ENCODE measurements at places on chromosomes 11 and 22. TPM values are rescaled to one million over a fixed set of nuclear protein-coding genes. Genes with fewer than 3 reads are reported as not detected.

DNA sequence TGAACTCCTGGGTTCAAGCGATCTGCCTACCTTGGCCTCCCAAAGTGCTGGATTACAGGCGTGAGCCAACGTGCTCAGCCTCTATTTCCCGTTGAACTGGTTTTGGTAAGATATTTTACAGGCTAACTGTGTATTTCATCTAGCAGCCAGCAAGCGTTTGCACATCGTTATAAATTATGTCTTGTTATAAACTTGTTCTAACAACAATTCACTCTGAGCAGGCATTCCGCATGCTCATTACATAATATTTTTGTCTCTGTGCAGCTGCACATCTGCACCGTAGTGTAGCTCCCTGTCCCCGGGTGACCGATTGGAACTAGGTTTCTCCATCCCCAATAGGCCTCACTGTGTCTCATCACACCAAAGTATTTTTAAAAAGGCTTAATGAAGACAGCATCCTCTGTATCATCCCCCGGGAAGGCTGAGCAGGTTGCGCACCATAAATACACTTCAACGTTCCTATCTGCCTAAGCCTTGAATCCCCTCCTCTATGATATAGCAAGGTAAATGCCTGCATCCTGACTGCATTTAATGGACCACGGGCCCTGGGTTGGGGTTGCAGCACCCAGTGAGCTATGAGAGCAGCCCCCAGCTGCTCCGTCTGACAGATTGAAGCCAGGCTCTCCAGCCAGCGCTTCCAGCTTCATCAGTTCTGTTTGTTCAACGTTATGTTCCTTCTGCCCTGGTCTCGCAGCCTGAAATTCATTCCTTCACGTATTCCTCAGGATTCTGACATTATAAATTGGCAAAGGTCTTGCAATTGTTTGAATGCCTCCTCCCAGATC is 47.7 kb downstream of the TST start:
- no peak for DNase-seq

GRCh38 chr11:22471385-22471784 is 133.2 kb downstream of the SLC17A6 start:
- DNase-seq = no peak

DNA sequence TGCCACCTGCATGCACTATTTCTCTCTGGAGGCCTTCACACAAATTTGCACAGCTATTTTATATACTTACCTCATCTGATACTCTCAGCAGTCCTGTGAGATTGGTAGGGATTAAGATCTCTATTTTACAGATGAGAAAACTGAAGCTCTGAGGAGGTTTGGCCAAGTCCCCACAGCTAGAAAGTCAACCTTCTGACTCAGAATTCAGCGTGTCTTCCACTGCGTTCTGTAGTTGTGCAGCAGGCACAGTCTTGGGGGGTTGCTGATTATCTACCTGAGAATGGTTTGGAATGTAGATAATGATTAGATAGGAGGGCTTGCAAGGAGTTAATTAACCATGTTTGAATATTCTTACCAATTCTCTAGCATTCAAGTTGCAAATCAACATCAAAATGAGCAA is 2.5 kb upstream of the SORL1 start:
- no peak for DNase-seq

GRCh38 chr11:12460466-12460865 is 83.1 kb downstream of the PARVA start:
- DNase-seq = no peak

DNA sequence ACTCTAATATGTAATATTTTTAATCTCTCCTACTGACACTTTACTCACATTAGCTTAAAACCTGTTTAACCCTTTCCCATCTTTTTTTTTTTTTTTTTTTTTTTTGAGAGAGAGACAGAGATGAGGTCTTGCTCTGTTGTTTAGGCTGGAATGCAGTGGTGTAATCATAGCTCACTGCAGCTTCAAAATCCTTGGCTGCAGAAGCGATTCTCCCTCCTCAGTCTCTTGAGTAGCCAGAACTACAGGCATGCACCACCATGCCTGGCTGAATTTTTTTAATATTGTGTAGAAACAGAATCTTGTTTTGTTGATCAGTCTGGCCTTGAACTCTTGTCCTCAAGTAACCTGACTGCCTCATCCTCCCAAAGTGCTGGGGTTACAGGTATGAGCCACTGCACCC is 37.3 kb downstream of the PAMR1 start:
- no peak for DNase-seq

- DNase-seq = no peak
Measured at GRCh38 chr11:11976481-11977127, 31.8 kb downstream of the DKK3 start.

DNA sequence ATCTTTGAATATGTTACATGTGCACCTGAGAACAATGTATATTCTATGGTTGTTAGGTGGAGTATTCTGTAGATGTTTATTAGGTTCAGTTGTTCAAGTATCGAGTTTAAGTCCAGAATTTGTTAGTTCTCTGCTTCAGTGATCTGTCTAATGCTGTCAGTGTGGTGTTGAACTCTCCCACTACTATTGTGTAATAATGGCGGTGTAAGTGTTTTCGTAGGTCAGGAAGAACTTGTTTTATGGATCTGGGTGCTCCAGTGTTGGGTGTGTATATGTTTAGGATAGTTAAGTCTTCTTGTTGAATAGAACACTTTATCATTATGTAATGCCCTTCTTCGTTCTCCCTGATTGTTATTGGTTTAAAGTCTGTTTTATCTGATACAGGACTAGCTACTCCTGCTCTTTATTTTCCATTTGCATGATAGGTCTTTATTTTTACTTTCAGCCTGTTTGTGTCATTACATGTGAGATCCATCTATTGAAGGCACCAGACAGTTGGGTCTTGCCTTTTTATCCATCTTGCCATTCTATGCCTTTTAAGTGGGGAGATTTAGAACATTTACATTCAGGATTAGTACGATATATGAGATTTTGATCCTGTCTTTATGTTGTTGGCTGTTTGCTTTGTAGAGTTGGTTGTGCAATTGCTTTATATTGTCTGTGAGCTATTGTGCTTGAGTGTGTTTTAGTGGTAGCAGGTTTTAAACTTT is 121.6 kb downstream of the DDX10 start:
- DNase-seq = no peak

- DNase-seq = no peak
Measured at GRCh38 chr11:17793642-17794170, 59.1 kb downstream of the KCNC1 start.

DNA sequence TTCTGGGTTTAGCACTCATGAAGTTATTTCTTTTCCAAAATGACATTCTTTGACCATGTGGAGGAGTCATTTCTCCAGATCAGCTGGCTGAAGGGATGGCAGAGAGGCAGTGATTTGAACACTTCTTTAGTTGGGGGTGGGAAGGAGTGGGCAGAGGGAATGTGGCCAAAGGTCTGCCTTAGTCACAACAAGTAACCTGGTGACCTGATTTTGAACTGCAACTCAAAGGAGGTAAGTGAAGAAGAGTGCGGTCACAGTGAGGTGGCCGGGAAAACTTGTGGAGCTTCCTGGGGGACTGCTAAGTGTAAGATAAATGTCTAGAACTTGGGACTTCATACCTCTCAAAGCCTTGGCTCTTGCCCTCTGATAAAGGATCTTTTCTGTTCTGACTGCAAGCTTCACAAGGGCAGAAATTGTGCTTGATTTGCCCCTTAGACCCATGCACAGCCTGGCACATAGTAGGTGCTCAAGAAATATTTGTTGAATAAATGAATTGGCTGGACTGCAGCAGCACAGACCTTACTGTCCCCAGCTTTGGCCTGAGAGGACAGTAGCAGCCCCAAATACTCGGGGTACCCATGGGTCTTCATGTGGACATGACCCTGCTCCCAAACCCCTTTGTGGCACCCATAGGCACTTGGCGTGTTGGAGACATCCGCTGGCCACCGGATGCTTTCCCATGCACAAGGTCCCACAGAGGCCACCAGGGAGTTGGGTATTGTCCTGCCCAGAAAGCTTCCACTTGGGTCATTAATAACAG is 99.0 kb upstream of the ALX4 start:
- DNase-seq = no peak

DNA sequence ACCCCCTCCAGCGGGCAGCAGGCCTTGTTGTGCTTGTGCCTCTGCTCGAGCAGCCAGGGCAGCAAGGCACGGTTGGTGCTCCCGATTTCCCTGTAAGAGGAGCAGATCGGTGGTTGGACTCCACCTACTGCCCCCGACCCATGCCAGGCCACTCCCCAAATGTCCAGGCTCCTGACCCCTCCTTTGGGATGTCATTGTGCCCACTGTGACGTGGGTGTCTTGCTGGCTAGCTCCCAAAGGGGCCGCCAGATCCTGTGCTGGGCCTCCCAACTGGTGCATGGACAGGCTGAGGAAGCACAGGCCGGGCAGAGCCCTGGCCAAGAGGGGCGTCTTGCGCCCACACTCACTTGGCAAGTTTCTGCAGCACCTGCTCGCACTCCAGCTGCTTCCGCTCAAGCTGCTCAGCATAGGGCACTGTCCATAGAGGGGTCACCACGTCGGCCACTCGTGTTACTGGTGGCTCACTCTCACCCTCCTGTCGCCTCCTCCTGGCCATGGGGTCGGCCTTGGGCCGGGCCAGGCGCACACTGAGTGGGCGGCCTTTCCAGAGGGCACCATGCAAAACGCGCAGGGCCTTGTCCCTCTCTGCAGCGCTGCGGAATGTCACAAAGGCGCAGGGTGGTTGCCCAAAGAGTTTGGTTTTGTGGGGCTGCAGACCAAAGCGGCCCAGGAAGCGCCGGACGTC is at the start of gene RANBP1:
Gene RANBP1, plus strand, starts transcription at position 414 of the 685 bp plus-strand sequence. Its CDS starts 81 bp downstream, at position 495.
- no peak for DNase-seq

GRCh38 chr11:26553182-26553581 is 18.9 kb downstream of the MUC15 start:
- DNase-seq = no peak

- no peak for DNase-seq
Measured at GRCh38 chr11:65781152-65781961, 581 bp upstream of the AP5B1 start.

GRCh38 chr11:126282361-126282735 is 545 bp upstream of the TIRAP start:
- no peak for DNase-seq

DNA sequence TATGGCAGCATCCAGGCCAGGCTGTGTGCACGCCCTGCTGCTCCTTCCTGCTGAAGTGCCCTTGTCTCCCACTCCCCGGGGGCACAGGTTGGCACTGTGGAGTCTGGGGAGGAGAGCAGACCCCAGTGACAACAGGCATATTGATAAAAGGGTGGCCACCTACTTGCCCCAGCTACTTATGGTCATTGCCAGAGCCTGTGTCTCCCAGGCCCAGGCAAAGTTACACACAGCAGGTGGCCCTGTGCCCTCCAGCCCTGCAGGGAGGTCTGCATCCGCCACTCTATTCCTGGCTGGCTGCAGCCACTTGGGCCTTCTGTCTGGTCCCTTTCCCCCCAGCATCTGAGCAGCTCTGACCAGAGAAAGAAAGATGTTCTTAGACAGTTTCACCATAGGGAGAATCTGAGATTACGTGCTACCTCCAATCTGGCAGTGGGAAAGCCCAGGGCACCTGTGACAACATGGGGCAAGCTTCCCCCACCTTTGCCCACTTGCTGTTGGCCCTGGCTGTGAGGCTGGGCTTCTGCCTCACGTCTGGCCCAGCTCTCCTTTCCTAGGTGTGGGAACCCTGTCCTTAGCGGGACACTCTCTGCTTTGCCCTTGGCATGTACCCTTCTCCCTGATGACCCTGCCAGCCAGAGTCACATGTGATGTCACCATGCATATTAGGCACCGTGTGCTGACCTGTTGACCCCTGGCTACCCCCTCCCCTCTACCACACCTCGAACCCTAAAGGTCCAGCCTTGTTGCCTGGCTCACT is 25.3 kb upstream of the CSNK2A3 start:
- DNase-seq = no peak

GRCh38 chr11:35101223-35101622 is 37.7 kb upstream of the CD44 start:
- no peak for DNase-seq

- no peak for DNase-seq
Measured at GRCh38 chr11:70407814-70408213, 9.5 kb downstream of the CTTN start.

DNA sequence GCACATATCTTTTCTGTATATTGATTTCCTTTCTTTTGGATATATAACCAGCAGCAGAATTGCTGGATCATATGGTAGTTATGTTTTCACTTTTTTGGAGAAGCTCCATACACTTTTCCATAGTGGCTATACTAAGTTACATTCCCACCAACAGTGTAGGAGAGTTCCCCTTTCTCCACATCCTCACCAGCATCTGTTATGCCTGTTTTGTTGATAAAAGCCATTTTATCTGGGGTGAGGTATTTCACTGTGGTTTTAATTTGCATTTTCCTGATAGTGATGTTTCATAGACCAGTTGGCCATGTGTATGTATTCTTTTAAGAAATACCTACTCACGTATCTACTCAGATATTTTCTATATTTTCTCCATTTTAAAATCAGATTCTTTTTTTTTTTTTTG is 419.3 kb upstream of the FAT3 start:
- no peak for DNase-seq

- DNase-seq = peak; percentile 77
Measured at GRCh38 chr11:34339149-34340064, 18.4 kb downstream of the ABTB2 start.

DNA sequence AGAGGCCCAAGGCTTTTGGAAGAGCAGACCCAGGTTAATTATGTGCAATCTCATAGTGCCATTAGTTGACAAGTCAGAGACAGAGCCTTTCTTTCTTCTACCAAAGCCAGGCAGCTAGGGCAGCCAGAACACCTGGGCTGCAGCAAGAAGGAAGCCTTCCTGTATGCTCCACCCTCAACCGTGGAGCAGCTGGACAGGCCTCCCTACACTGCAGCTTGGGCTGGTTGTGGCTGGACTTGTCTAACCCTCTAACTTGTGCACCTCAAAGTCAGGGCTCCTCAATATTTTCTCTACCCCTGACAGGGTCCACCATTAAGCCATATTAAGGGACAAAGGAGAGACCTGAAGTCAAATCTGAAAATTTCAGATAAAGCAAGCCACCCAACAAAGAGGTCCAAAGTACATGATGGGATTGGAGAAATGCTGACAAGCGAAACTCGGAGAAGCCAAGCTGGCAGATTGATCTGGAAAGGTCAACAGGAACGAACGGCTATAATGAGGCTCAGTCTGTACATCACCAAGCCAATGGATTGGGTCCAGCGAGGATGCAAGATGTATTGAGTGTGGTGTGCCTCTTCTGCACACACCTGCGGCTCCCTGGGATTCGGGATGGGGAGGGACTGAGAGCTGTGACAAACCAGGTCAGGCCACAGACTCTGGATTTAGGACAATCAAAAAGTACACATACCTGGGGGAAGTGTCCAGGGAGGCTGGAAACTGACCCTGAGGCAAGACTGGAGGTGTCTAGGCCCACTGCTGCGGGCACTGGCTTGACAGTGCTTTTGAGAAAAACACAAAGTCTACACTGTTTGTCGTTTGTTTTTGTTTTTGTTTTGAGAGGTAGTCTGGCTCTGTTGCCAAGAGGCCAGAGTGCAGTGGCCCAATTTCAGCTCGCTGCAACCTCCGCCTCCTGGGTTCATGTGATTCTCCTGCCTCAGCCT is 11.7 kb upstream of the SLC43A3 start:
- DNase-seq = no peak

KIRREL3 gene
- 11.7 TPM for polyA plus RNA-seq

NEU3 gene
- 3.5 TPM for polyA plus RNA-seq

CD3D gene
- polyA plus RNA-seq = not detected

PYGM gene
- 0.39 TPM for polyA plus RNA-seq

C11orf91 gene
- polyA plus RNA-seq = 0.15 TPM

TEX12 gene
- polyA plus RNA-seq = not detected

TRMU gene
- polyA plus RNA-seq = 44.1 TPM

C22orf31 gene
- not detected for polyA plus RNA-seq

NLRP10 gene
- polyA plus RNA-seq = not detected

NFAM1 gene
- not detected for polyA plus RNA-seq

INS gene
- polyA plus RNA-seq = not detected

HBE1 gene
- polyA plus RNA-seq = not detected
